ENCODE measurements at places on chromosomes 1 and 21. TPM values are rescaled to one million over a fixed set of nuclear protein-coding genes. Genes with fewer than 3 reads are reported as not detected.

DNA sequence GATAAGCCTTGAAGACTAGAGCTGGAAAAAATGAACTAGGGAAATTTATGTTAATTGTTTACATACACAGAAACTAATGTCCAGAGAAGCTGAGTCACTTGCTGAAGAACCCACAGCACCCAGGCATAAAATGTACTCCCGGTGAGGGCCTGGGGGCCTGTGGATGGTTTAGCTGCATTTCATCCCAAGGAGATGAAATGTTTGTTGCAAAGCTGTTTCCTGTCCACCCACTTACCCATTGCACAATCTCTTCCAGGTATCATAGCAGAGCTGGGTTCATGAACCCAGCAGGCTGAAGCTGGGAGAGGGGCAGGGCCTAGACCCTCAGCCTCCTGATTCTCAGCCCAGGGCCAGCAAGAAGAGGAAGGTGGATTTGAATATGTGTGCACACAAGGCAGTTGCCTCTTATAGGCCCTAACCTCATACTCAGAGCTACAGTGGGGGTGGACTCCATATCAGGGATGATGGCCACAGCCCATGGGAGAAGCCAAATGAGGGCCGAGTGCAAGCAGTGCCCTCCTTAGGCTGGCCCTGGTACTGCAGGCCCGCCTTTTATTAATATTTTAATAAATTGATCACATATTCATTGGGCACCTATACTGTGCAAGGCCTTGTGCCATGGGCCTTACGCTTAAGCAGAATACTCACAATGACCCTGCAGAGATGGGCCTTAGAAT is 110.8 kb downstream of the LACTBL1 start:
- peak; percentile 38 for DNase-seq

The IL24 gene
- total RNA-seq, result not detected

The RNU1-3 gene
- under 0.01 TPM for total RNA-seq

The LCE3D gene
- not detected for total RNA-seq

- no peak for DNase-seq
Measured at GRCh38 chr1:41340655-41341364, 20.4 kb upstream of the FOXO6 start.

The ARHGEF16 gene
- 0.29 TPM for total RNA-seq

The HSD3B2 gene
- not detected for total RNA-seq

DNA sequence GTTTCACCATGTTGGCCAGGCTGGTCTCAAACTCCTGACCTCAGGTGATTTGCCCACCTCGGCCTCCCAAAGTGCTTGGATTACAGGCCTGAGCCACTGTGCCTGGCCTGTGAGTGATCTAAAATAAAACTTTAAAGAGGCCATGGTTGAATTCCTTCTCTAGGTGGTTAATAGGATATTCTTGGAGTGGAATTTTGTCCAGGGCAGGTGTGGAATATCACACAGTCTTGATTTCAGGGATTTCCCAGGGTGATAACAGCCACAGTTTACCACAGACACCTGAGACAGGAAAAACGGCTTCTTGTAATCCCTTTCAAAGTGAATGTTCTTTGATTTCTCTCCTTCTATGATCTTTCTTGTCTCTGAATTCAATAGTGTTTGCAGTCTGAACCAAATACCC is 32.1 kb upstream of the C1orf21 start:
- no peak for DNase-seq

Data from uterus (tissue), 4 donors.